Mesenteric fat pad (tissue), 1 donor: ENCODE measurements at places on chromosomes 12 and 14. TPM values are rescaled to one million over a fixed set of nuclear protein-coding genes. Genes with fewer than 3 reads are reported as not detected.

DNA sequence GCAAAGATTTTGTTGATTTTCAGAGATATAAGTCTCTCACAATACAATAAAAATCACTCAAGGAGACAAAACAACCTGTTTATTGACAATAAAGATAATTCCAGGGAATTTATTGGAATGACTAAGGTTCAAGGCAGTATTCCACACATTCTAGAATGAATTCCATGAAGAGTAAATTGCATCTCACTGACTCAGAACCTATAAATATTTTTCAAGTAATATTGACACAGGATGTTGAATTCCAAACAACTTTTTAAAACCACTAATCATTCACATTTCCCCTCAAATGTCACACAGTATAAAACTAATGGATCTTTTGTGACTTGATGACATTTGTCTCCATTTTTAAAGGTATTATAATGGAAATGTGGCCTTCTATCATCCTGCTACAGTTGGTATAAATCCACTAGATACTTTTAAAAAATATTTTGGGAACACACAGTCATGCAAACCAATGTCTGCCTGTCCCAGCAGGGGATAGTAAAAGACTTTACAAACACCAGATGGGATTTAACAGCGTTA lies 42.1 kb upstream of the LGR5 start:
- no peak for DNase-seq

DNA sequence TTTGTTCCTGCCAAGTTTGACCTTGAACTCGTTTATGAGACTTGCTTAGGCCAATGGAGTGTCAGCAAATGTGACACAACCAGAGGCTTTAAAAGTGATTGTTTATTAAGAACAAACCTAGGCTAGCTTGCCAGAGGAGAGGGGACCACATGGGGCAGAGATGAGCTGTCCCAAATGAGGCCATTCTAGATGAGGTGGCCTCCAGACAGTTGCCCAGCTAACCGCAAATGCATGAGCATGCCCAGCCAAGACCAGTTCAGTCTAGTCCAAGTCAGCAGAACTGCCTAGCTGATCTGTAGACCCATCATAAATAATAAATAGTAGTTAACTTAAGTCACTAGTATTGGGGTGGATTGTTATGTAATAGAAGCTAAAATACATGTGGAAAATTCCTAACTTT lies 172.8 kb upstream of the DYRK2 start:
- DNase-seq, result no peak

- DNase-seq, result no peak
These were observed 42.9 kb upstream of the ANKS1B start for GRCh38 chr12:100027671-100028070.

DNA sequence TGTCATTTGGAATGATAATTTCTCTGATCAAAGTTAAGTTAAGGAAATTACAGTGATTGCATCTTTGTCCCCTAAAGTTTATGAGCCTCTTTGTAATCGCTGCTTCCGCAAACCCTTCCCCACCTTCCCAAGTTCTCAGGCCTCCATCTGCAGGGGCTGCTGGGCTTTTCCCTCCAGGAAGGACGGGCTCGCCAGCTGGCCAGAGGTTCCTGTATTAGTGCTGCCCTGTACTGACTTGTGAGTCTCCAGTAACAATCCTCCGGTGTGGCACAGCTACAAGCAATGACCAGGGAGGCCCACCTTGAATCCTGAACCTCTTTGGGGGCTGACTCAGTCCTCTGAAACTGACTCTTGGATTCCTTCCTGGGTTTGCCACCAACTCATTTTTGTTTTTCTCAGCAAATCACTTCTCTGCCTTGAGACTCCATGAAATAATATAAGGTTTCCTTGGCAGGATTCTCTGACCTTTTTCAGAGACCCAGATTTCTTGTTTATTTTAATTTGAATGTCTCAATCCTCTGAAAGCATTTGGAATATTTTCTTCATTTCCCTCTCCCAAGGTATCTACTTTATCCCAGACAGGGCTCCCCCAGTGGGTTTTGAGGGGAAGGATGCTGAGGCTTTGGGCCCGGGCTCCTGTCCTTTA lies 398.6 kb downstream of the ZFP36L1 start:
- DNase-seq, result no peak

DNA sequence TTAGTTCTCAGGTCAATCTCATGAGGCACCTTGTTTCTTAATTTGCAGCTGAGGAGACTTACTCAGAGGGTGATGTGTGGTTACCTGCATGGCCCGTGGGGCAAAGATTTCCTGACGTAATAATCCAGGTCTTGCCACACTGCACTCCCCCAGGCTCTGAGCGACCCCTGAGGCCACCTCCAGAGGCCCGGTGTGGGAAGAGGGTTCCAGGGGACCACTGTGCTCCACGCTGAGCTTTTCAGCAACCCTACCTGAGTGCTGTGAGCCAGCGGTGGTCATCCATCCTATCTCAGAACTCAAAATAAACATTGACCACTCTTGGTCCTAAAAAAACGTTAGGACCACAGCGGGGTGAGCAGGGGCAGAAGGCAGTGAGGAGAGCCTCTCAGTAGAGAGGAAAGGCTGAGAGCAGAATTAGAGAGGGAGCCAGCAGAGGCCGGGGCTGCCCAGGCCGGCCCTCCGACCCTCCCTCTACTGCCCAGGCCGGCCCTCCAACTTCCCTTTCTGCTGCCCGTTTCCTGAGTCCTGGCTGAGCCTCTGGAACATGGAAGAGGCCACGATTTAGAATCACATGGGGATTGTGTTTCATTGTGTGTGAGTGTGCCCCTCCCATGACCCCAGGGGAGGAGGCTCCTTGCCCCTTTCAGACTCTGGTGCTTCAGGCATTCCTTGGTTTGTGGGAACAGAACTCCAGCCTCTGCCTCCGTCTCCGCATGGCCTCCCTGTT lies 188.2 kb upstream of the DIO3 start:
- DNase-seq, result peak; percentile 53

- DNase-seq, result peak; percentile 95
These were observed 43.4 kb downstream of the RNF34 start for GRCh38 chr12:121443193-121443870.

- DNase-seq, result no peak
These were observed 70.0 kb downstream of the DIP2B start for GRCh38 chr12:50574601-50575348.

- no peak for DNase-seq
These were observed 1.1 kb downstream of the KMT5A start for GRCh38 chr12:123384994-123385376.

DNA sequence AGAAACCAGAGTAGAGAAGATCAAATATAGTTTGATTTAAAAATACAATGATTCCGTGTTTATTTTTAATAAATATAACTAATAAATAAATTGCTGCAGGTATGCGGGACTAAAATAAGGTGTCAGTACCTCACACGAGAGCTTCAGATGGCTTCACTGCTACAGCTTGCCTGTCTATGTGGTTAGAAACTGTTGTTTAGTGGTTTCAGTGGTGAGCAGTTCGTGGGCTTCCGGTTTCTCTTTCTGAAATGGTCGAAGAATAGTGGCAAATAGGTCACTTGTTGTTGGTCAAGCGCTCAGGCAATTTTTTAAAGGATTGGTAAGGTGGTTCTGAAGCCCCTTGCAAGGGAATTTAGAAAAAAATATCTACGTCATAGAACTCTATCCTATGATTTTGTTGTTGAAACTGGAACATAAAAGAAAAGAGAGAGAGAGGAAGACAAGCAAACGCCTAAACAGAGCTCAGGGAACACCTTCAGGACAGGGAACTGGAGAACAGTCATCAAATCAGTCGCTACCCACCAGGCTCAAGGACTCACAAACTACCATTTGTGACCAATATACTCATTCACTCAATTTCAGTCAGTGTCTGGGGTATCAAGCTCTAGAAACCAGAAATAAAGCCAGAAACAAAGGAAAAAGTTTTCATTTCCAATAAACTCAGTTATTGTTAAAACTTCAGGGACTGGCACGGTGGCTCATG lies 31.3 kb downstream of the GABARAPL1 start:
- no peak for DNase-seq

- DNase-seq, result no peak
These were observed 67.8 kb downstream of the CHGA start for GRCh38 chr14:92990456-92991430.

DNA sequence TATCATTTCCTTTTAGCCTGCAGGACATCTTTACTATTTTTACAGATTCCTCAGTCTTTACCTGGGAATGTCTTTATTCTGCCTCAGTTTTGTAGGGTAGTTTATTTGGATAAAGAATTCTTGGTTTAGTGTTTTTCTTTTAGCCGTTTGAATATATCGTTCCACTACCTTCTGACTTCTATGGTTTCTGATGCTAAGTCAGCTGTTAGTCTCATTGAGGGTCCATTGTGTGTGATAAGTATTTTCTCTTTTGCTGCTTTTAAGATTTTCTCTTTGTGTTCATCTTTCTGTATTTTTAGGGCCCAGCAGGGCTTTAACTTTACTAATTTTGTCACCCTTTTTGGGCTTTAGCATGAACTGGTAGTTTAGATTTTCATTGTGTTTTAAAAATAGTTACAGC lies 113.5 kb downstream of the MNAT1 start:
- no peak for DNase-seq

DNA sequence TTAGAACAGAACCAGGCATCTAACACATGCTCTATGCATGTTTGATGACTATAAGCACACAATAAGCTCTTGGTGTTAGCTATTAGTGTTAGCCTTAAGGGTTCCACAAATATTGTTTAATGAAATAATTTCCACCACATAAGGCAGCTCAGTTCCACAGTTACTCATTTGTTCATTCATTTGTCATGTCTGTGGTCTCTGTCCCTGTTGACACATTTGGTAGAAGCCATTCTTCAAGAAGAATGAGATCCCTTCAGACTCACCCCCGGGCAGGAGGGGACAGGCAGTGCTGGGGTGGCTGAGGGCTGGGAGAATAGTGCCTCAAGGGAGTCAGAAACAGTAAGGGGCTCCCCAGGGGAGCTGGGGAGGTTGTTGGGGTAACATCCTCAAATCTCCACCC lies 3.7 kb upstream of the FAIM2 start:
- no peak for DNase-seq

- DNase-seq, result no peak
These were observed 171.5 kb upstream of the EEA1 start for GRCh38 chr12:93100610-93101009.

DNA sequence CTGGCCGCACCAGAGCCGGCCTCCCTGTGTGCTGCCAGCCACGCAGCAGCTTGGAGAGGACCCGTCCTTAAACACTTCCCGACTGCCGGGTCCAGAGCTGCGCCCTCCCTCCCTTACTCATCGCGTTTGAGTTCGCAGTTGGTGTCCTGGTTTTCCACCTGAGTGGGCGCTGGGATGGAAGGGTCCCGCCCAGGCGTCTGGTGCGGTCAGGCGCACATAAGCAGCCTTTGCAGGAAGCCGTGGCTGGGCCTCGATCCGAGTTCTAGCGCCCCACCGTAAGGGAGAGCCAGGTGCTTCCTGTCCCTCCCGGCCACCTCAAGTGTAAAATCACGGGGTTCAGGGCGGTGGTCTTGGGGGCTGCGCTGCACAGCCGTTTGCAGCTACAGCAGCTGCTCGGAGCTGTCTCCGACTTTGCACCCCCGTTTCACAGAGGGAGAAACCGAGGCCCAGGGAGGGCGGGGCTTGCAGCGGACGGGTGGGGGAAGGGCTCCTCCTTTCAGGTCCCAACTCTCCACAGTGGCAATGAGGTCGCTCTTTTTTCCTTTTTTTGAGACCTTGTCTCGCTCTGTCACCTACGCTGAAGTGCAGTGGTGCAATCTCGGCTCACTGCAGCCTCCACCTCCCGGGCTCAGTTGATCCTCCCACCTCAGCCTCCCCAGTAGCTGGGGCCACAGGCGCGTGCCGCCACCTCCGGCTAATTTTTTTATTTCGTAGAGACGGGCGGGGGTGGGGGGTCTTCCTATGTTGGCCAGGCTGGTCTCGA lies 51.3 kb downstream of the LRCOL1 start:
- DNase-seq, result no peak

DNA sequence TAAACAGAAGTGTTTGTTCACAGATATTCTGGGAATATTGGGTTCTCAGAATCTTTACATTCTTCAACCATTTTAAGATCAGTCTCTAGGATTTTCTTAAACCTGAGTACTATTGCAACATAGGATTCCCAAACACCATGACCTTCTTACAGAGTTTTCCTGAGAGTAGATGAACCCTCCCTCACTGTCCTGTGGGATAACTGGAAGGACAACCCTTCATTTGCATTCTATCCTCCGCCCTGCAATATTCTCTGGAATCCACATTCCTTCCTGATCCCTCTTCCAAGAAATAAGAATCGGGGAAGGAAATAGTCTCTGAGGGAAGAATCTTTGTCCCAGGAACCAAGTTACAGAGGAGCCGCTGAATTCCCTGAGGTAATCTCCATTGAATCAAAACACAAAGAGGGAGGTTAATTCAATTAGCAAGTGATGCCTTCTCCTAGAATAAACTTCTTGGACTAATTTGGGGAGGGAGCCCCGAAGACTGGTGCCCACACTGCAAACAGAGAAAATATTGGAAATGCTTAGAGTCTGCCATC lies 99.8 kb upstream of the MBIP start:
- no peak for DNase-seq

- DNase-seq, result no peak
These were observed 60.2 kb downstream of the SRGAP1 start for GRCh38 chr12:63904653-63905052.

The KRT80 gene
- total RNA-seq, result not detected

The KRT74 gene
- not detected for total RNA-seq

The COQ5 gene
- total RNA-seq, result 23.3 TPM

The KRT73 gene
- total RNA-seq, result not detected

The MAP3K9 gene
- total RNA-seq, result 0.26 TPM

The PA2G4 gene
- 99.5 TPM for total RNA-seq

The PGF gene
- total RNA-seq, result 2.9 TPM

The GUCY2C gene
- not detected for total RNA-seq
